ENCODE measurements at places on chromosomes 6 and 20.

DNA sequence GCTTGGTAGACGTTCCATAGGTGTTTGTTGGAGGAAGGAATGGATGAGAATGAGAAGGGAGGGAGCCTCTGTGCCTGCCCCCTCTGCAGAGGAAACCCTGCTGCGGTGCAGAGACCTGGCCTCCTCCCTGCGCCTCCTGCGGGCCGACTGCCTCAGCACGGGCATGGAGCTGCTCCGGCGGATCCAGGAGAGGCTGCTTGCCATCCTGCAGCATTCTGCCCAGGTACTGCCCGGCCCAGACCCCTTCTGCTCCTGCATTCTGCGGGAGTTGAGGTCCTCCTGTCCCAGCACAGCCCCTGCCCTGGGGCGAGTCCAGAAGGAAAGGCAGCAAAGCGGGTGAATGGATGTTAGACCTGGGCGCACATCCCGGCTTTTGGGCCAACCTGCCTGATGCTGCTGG is 6.1 kb downstream of the DNPH1 start:
- peak; percentile 67 for DNase-seq

- DNase-seq = no peak
Measured at GRCh38 chr6:108868647-108869046, 20.4 kb downstream of the ARMC2 start.

- no peak for DNase-seq
Measured at GRCh38 chr20:986733-987355, 15.3 kb downstream of the RSPO4 start.

DNA sequence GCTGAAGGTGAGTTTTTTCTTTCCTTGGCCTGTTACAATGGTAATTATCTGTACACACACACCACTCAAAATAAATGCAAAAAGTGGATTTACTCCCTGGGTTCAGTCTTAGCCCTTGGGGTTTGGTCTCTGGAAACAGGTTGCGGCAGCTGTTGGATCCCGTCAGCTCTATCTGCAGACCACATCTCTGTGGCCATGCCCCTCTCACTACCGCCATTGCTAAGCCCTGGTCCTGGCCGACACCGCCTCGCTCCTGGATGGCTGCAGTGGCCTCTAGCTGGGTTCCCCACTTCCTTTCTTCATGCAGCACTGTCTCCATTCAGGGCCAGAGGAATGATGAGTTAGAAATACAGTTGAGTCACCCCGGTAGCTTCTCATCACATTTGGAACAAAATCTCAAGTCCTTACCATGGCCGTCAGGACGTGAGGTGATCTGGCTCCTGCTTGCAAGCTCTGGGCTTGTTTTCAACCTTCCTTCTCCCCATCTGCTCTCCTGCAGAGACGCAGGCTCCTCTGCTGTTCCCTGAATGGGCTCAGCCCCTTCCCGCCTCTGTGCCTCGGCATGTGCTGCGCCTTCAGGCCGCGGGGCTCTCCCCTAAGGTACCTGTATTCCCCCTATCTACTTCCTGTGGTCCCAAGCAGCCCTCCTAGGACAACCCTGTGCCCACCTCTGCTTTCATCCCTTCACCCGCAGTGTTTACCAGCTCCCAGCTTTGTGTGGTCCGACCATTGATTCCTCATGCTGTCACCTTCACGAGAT is 38.0 kb downstream of the EFCAB8 start:
- no peak for DNase-seq

DNA sequence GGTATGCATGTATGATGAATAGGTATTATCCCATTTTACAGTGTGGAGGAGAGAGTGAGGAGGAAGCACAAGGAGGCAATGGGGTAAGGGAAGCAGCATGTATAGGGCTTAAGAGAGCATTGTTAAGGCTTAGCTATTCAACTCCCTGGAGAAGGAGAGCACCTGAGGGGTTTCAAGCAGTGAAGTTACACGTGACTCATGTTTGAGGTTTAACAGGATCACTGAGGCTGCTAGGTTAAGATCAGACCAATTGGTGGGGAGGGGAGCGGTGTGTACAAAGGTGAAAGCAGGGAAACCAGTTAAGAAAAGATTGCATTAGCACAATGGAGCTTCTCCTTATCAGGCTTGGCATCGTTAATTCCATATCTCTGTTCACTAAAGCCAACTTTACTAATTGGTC is 64.4 kb upstream of the NHSL1 start:
- DNase-seq = no peak

- DNase-seq = no peak
Measured at GRCh38 chr6:107361753-107362604, 97.4 kb downstream of the PDSS2 start.

- DNase-seq = no peak
Measured at GRCh38 chr20:10910535-10911178, 236.9 kb upstream of the JAG1 start.

DNA sequence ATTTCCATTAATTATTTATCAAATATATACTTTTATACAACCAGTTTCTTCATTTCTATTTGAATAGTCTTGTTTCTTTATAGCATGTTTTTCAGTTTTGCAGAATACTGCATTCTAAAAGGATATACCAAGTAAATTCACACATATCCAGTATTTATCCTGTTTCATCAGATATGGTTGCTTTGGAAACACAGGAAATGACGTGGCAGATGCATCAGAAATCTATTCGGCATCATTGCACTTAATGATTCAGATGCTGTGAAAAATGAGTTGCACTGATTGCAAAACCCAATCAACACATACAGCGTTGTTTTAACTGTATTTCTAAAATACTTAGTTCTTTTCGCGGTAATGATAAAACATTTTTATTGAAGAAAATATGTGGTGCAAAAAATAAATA is 594.9 kb downstream of the CDH26 start:
- DNase-seq = no peak

GRCh38 chr6:32972353-32973143 is 4.2 kb downstream of the BRD2 start:
- peak; percentile 84 for DNase-seq

- DNase-seq = no peak
Measured at GRCh38 chr20:9945408-9945807, 89.4 kb upstream of the ANKEF1 start.

- DNase-seq = no peak
Measured at GRCh38 chr6:1336246-1336843, 24.4 kb downstream of the FOXQ1 start.

DNA sequence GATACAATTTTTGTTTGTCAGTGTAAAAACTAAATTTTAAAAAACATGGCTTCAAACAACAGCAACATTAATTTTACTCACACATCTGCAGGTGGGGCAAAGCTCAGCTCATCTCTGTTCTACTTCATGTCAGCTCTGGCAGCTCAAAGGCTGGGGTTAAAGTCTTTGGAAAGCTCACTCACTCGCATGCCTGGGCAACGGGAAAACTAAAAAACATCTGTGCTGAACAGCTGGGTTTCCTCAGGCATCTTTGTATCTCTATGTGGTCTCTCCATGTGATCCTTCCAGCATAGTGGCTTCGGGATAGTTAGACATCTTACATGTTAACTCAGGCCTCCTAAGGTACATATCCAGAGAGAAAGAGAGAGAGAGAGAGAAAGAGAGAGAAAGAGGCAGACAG is 499.6 kb downstream of the RFPL4B start:
- DNase-seq = no peak

DNA sequence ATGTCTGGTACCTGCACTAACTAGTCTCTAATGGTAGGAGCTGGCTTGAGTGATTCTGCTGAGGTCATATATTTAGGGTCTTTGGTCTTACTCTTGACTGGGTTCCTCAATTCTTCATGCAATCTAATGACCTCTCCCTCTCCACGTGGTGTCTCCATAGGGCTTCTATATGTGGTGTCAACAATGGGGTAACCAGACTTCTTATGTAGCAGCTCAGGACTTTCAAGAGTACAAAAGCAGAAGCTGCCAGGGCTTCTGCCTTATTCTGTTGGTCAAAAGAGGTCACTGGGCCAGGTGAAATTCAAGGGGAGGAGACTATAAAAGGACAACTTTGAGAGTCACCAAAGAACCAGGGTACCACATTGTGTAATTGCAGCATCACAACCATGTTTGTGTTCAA is 54.3 kb downstream of the NUS1 start:
- DNase-seq = no peak

DNA sequence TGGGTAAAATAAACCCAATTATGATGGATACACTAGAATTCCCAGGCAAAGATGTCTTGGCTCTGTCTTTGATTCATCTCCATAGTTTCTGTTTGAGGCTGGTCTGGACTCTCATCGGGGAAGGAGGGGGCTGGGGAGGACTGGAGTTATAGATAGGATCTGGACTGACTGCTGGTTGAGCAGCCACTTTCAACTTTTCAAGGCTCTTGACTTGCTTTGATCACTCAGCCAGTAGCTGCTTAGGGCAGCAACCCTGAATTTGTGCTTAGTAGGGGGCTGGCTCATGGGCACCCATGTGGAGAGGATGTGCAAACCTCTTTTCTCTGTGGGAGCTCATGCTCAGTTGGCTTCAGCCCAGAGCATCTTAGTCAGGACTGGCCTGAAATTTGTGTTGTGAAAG is 114.0 kb upstream of the NEDD9 start:
- DNase-seq = no peak

DNA sequence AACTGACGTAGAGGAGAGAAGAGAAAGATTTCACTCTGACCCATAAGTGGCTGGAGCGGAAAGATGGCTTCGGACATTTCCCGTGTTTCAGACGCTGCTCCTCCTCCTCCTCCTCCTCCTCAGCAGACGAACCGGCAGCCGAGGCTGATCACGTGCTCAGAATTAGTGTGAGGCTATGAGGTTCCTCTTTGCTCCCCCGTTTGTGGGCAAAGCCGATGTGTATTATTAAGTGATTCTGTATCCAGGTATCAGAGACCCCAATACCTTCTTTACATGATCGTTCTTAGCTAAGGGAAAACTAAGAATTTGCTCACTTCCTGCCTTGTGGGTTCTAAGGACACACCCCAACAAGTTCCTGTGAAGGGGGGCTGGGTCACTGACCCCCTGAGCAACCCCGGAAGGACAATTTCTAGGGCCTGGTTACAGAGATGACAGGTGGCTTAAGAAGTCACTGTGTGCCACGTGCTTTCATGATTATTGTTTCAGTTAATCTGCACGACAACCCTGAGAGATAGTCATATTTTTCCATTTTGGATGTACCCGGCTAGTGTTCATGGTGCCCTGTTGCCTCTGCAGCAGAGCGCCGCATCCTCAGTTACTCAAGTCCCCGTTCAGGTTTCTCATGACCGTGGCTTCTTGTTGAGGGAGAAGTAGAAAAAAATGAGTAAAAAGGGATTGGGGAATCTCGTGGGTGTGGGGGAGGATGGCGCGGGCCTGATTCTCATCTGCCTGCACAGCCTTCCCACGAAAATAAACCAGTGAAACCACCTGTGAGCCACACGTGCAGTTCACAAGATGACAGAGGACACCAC is 671.8 kb downstream of the QKI start:
- DNase-seq = no peak

GRCh38 chr20:1500496-1500895 is 9.3 kb upstream of the SIRPB2 start:
- DNase-seq = no peak

GRCh38 chr6:50658561-50658960 is 54.8 kb upstream of the TFAP2D start:
- DNase-seq = no peak

GRCh38 chr20:32007787-32008616 is 2.2 kb upstream of the CCM2L start:
- DNase-seq = no peak

GRCh38 chr6:116562614-116563013 is 8.7 kb upstream of the RWDD1 start:
- DNase-seq = no peak

DNA sequence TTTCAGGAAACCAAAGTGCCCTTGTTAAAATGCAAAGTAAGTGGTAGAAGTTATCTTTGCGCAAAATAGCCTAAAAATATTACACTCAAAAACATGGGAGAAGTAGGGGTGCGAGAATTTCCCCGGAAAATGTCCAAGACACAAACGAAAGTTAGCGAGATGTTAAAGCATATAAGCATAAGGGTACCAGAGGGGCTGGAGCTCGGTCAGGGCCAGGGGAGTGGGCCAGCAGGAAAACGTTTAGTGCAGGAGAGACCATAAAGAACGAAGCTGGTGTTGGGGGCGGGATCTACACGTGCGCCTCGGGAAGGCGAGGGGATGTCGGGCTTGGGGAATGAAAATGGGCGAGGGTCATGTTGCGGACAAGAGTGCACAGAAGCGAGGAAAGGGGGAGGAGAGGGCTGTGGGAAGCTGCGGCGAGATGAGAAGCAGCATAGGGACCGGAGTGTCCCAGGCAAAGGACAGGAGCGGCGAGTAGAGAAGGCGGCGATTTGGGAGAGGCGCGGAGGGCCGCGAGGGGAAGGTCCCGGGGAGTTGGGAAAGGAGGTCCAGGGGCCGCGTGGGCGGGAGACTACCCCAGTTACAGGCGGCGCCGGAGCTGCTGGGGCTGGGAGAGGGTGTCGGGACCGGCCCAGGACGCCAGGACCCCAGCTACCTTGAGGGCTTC is 600 bp downstream of the XPO5 start:
- no peak for DNase-seq

DNA sequence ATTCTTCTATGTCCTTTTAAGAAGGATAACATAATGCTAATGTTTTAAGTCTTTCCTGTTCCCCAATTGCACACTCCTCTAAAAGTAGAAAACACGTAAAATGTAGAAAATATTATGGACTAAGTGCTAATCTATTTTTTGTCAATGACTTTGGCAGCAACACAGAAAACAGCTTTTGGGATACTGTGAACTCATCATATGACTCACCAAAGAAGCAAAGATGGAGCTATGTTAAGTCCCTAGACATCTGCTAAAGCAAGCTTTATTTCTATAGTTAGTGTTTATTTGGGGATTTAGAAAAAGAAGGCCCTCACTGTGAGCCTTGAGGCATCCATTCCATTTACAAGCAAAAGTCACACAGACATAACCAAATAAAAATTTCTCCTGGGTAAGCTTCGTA is 23.0 kb downstream of the OPN5 start:
- DNase-seq = no peak

- no peak for DNase-seq
Measured at GRCh38 chr6:139641376-139641775, 266.9 kb upstream of the CITED2 start.

- DNase-seq = no peak
Measured at GRCh38 chr6:22239261-22239921, 57.4 kb downstream of the PRL start.

GRCh38 chr6:144683216-144684070 is 398.3 kb downstream of the UTRN start:
- no peak for DNase-seq

DNA sequence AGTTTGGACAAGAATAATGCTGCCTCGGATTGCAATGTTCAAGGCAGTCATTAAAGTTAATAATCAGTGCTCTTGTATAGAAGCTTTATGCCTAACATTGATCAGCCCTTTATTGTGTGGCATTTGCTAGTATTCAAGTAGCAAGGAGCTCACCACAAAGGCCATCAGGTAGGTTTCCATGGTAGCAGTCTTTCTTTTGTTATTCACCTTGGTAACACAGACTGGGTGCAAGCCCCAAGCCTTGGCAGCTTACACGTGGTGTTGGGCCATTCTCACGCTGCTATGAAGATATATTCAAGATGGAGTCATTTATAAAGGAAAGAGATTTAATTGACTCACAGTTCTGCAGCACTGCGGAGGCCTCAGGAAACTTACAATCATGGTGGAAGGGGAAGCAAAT is 149.3 kb downstream of the ADAT2 start:
- no peak for DNase-seq

- no peak for DNase-seq
Measured at GRCh38 chr20:64080813-64081623, 1.1 kb downstream of the OPRL1 start.

GRCh38 chr20:2771631-2772080 is 28.8 kb downstream of the CPXM1 start:
- no peak for DNase-seq

Data from coronary artery (tissue), 2 donors.